ENCODE measurements at places on chromosomes 1 and 21.

- no peak for DNase-seq
Measured at GRCh38 chr1:197336571-197336970, 68.5 kb downstream of the CRB1 start.

DNA sequence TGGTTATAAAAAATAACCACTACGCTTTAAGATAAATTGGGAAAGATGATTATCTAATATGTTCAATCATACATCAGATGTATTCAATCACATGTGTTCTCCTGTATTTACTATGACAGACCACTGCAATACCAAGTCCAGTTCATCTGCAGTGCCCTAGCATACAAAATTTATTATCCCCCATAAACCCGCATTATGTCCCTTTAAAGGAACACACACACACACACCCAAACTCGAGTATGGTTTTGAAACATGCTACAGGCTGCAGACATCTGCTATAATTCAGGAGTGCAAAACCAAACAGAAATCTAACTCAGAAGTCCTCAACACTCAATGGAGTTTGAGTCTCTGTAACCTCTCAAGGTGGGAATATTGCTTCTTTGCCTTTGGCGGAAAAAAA is 14.9 kb downstream of the ODF2L start:
- DNase-seq, result no peak

DNA sequence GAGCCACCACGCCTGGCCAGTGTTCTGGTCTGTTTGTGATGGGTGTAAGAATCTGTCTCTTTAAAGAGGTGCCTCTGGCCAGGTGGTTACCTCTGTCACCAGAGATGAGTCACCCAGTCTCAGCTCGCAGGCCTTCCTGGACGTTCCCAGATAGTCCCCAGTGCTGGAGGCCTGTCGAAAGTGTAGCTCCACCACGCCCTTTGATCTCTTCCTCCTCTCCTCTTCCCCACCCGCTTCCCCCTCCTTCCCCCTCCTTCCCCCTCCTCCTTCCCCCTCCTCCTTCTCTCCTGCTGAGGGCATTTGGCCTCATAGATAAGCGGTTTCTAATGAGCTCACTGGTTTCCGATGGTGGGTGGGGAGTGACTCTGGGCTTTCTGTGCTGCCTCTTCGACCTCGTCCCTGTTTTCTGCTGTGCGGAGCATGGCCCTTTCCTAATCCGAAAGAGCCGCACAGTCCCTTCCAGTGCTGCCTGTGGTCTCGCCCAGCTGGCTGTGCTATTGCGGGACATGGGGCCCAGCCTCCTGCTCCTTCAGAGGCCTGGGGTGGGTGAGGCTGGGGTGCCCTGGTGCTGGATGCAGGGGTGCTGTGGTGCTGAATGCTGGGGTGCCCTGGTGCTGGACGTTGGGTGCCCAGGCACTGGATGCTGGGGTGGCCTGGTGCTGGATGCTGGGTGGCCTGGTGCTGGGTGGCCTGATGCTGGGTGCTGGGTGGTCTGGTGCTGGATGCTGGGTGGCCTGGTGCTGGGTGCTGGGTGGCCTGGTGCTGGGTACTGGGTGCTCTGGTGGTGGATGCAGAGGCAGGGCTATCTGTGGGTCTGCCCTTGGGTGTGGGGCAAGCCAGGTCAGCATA is 19.2 kb downstream of the AGPAT3 start:
- no peak for DNase-seq

DNA sequence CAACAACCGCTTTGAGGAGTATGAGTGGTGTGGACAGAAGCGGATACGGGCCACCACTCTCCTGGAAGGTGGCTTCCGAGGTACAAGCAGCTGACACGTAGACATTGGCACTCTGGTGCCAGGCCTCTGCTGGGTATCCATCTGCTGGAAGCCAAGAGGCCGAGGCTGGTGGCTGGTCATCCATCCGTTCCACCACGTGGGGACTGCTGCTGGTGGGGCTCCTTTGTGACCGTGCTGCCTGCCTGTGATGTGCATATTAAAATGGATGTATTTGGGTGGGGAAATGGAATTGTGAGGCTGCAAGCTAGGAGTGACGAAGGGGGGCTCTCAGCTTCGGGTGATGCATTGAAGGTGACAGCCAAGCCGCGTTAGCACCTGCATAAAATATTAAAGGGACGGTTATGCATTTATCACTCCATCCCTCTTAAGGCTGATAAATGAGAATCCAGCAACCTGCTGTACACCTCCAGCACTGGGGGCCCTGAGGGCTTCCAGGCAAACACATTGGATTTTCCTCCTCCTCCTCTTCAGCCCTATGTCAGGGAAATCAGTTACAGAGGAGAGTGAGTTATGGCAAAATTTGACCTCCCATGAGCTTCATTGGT is 38.1 kb downstream of the TMEM53 start:
- DNase-seq, result no peak

DNA sequence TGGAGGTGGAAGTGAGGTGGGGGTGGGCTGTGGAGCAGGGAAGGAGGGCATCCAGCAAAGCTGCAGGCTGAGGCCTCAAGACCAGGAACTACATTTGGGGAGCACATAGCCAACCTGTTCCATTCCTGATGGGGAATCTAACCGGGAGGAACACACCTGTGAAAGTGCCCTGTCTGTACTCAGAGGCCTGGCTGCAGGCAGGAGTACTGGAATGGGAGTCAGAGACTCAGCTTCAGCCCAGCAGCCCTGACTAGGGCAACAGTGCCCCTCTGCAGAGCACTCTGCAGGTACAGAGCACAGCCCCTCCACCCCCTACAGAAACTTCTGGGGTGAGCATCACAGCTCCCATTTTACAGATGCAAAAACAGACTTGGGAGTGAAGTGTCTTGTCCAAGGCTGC is 126.4 kb downstream of the DMRTB1 start:
- no peak for DNase-seq
